A549 treated with Hydrocortisone at 1 μM for 4 hours (cell line): ENCODE measurements at places on chromosomes 7 and 10. TPM values are rescaled to one million over a fixed set of nuclear protein-coding genes. Genes with fewer than 3 reads are reported as not detected.

ASZ1 gene
- total RNA-seq, result not detected in 5 replicates

C10orf90 gene
- total RNA-seq, result 2.7 to 3.6 TPM (median 3.2 TPM) in 5 replicates

HYAL4 gene
- not detected in 5 replicates for total RNA-seq

UBTD1 gene
- total RNA-seq, result 15.5 to 22.8 TPM (median 20.0 TPM) in 5 replicates

GSAP gene
- 2.7 to 3.7 TPM (median 3.3 TPM) in 5 replicates for total RNA-seq

OR2A12 gene
- not detected in 5 replicates for total RNA-seq

SH2D4B gene
- 0.03 TPM in 2 of 5 replicates, not detected in the others for total RNA-seq

SRRM3 gene
- total RNA-seq, result 8.8 to 12.6 TPM (median 11.1 TPM) in 5 replicates

CLEC5A gene
- total RNA-seq, result not detected in 5 replicates
